CMK (cell line): ENCODE measurements at places on chromosomes 1 and 21.
A peak's percentile ranks its signal among the peaks of the same experiment; 100 is the strongest.

DNA sequence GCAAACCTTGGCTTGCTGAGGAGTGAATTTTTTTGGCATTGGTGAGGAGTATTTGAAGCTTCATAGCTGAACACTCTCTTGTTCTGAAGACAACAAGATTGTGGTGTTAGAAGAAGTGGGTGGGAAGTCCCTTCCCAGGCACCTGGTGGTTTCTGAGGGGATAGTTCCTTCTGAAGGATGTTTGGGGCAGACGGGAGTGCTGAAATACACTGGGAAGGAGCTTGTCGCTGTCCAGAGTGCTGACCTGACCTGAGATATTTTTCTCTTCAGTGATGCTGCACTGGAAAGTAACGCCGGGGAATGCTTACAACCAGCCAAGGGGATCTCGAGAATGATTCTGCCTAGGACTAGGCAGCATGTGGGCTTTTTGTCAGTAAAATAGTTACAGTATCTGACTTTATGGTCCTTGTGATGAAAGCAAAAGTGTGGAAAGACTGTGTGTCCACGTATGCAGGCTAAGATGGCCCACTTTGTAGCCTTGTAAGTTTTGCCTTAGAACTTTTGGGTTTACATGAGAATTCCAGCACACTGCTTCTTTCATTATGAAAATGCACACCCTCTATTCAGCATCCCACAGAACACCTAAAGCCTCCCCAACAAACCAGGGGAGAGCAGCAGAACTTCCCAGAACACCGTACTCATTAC is 33.1 kb upstream of the NFASC start:
- DNase-seq: peak; percentile 20

DNA sequence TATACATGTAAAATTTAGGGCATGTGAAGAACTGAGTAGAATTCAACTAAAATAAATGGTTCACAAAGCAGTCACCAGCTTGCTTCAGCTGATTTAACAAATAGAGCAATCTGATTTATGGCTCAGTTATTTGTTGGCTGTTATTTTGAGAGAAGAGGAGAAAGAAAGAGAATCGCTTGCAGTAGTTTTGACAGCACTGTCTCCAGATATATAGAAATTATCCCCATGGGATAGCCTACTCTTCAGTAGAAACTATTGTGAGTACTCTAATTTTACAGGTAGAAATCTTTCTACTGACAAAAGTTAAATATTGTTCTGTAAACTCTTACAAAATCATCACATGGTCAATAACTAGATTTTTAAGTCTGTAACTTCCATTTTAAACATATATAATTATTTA is 1098.2 kb downstream of the MRPL39 start:
- DNase-seq: no peak

GRCh38 chr1:36609241-36610027 is 126.7 kb upstream of the CSF3R start:
- DNase-seq: peak; percentile 71

DNA sequence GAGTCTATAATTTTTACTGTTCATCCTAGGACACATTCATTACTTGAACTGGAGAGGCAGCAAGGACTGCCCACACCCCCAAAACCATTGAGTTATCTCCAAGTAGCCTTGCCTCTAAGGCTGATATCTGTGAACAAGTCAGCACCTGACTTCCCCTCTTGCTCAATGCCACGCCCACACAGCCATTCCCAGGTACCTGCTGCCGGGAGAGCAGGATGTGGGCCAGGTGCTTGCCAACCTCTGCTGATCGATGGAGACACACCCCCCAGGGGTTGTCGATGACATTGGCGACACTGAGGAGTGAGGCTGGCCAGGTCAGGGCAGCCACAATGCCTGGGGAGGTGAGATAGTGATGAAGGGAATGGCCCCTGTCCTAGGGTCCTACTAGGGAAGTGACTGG is 60.1 kb downstream of the TMCO4 start:
- DNase-seq: no peak

DNA sequence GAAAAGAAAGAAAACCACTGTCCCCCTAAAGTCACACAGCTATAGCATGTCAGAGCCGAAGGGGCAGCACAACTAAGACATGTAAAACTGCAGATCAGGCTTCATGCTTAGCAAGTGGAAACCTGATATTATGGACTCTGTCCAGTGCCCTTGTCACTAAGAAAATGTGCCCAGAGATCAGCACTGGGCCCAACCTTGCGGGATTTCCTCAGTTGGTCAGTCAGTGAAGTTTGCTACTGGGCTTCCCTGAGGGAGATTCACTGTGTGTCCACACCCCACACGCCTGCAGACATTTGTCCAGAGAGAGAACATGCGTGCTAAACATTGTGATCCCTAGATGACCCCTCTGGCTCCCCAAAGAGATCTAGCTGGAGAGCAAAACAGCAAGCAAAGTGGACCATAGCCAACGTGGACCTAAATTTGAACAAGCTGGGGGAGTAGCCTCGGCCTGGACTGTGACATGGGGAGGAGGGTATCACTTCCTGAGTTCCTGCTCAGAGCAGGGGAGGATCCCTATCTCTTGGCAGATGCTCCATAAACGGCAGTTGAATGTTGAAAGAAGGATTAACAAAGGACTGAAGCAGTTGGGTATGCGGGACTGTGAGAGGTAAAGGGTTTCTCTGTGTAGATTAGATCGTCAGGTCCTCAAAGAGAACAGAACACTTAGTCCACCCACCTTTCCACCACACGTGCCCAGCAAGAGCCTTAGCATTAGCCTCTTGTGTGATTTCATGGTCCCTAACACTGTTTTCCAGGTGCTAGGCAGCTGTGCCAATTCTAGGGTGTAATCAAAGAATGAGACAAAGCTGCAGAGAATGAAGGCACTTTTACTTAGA is 53.6 kb downstream of the GLUL start:
- peak; percentile 88 for DNase-seq

DNA sequence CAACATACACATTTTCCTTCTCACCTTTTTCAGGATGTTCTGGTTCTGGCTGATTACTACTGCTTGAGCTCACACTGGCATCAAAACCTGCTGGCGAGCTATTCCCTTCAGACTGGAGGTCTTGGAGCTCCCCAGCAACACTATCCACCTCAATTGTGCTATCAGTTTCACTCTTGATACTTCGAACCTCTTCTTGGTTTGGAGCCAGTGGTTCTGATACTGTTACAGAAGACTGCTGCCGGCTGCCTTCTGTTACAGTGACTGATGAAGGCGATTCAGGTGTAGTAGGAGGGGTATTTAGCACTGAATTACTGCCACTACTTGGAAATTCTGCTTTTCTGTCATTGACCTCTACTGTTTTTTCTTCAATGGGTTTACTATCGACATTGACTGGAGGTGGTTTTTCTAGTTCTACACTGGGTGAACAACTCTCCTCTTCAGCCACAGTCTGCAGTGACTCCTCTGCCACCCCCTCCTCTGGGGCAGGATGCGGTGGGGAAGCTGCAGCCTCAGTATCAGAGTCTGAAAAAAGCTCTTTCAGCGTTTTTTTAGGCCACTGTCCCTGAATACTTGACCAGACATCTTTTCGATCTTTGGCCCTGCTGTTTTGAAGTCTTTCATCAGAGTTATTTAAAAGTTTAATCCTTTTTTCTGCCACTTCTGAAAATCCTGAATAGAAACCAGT is 20.7 kb upstream of the RBM34 start:
- DNase-seq: no peak

- no peak for DNase-seq
These were observed 579.0 kb upstream of the ADAMTS5 start for GRCh38 chr21:27545754-27546349.

DNA sequence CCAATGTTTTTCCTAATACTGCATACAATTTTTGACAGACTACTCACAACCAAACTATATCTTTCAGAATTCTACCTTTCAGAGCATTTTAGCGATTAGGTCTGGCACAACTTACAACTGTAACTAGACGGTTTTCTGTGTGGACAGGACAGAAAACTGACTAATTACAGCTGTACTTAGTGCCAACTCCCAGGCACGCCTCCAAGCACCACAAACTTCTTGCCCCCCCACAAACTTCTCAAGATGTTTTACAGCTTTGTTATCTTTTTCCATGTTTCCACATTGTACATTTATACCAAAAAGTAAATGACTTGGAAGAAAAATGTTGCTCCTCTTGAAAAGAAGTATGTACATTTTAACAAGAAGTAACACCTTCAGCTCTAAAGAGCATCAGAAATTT is 13.8 kb downstream of the LYST start:
- no peak for DNase-seq

DNA sequence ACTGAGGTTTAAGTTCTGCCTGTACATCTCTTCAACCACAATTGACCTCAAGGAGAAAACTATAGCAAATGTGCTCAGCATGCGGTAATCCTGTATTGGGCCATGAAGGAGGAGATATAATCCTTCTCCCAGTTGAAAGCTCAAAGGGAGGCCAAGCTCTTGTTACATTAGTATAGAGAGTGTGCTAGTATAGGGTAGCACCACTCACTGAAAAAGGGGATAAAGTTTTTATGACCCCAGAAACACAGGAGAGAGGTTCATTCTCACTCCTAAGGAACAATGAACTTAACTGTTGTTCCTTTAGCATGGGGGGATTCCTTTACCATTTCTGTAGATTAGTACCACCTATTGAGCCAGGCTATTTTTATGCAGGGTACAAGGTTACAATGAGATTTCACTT is 267.7 kb downstream of the LRRIQ3 start:
- no peak for DNase-seq

GRCh38 chr1:158752155-158752712 is 2.3 kb upstream of the OR6K6 start:
- no peak for DNase-seq
